ENCODE measurements at places on chromosomes 5 and 9. TPM values are rescaled to one million over a fixed set of nuclear protein-coding genes. Genes with fewer than 3 reads are reported as not detected.

DNA sequence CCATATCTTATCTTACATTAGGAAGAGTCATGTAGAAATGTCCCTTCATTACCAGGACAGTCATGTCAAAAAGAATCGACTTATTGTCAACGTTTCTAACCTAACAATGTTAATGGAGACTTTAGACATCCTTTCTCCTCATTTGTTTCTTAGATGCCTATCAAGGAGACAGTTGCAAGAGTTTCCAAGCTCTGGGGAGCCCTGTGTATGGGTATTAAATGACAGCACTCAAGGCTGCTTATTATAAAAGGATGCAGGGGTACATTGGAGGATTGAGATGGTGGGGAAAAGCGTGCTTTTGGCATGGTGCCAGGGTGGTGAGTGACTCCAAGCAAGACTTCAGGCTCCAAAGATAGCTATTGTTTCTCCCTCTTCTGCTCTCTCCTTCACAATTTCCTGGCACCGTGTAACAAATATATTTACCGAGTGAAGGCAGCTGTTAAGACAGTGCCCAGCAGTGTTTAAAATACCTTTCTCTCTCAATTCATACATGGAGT, 461.3 kb upstream of the CLINT1 start:
- DNase-seq = no peak

DNA sequence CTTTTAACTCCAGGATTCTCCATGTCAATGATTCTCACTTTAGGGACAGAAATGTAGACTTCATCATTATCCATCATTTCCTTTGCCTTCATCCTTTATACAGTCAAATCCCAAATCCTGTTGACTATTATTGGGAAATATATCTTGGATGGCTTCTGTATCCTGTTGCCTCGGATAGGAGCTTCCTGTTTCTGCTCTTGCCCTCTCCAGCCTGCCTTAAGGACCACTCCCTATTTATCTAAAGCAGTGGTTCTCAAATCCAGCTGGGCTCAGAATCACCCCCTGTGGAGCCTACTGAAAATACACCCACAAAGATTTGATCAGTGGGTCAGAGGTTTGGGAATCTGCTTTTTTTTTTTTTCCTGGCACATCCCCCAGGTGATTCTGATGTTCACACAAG, 8.5 kb downstream of the AFAP1L1 start:
- DNase-seq = no peak

The CD72 gene
- 2.0 TPM for total RNA-seq

DNA sequence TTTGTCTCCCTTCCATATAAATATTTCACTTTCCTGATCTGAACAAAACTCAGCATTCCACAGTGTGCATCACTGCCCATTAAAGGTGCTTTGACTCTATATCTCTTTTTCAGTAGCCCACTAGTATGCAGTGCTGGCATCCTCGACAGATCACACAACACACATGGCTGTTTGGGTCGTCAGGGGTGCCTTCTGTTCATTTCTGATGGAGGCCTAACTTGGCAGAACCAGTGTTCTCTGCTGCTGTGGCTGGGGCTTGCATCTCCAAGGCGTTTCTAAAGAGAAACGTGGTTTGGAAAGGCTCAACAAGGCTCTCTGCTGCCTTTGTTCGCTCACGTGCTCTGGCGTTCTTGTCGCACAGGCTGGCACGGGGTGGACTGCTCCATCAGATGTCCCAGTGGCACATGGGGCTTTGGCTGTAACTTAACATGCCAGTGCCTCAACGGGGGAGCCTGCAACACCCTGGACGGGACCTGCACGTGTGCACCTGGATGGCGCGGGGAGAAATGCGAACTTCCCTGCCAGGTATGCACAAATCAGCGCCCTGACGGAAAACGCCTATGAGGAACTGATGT, 97.7 kb upstream of the PRRC1 start:
- DNase-seq = no peak

DNA sequence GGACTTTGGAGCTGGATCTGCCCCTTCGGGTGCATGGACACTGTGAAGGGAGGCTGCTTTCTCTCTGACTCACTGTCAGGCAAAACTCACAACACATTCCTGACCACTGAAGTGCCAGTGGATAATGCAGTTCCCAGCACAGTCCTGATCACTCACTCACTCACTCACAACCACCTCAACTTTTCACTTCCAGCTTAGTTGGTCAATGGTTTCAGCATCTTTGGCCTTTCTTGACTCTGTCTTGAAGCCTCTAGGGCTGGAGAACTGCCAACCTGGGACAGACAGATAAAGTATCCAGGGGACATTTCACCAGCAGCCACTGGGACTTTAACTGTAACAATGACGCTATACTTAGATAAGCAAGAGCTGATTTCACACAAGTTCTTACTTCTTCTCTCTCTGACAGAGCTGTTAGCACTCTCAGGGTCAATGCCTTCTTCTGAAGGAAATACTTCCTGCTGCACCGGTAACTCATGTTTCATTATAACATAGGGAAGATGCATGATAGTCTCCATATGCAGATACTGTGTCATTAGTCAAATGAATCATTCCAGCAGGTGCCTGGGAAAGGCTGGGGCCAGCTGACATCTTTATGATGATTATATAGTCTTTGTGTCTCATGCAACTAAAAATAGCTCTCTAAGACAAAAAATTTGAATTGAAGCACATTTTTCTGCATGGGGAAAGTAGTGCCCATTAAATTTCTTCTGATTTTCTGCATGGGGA, 499.0 kb downstream of the SEMA5A start:
- no peak for DNase-seq

Measured in right lobe of liver (tissue), 6 donors.